Activated naive CD8-positive, alpha-beta T cell treated with anti-CD3 and anti-CD28 coated beads, Interleukin-2, amount 10 ng/mL, durations not matched to agents 7 days and 5 days (primary cell): ENCODE measurements at places on chromosomes 2 and 18.

- DNase-seq = no peak
Observed at GRCh38 chr2:101854877-101855276, 136.9 kb upstream of the IL1R2 start.

GRCh38 chr2:234588054-234588430, 91.2 kb upstream of the ARL4C start:
- DNase-seq = no peak

GRCh38 chr18:12052866-12053265, 40.8 kb upstream of the ANKRD62 start:
- DNase-seq = no peak

GRCh38 chr2:159683817-159684216, 28.5 kb upstream of the MARCHF7 start:
- DNase-seq = no peak

DNA sequence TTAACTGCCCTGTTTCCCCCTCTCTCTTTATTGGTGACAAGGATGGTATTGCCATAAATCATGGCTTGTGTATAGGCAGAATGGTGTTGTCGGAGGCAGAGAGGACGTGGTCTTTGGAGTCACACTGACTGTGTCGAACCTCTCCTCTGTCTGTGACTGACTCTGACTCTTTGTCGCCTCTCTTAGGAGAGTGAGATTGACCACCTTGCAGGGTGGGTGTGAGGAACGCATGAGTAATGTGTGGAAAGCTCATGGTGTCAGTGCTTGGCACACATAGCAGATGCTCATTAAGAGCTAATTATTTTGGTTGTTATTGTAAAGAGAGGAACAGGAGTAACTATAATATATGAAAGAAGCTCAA, 145.6 kb downstream of the TTC27 start:
- DNase-seq = no peak
